CD8-positive, alpha-beta memory T cell (primary cell): ENCODE measurements at places on chromosomes 2 and 18. TPM values are rescaled to one million over a fixed set of nuclear protein-coding genes. Genes with fewer than 3 reads are reported as not detected.

- no peak for DNase-seq
These were observed 64.5 kb downstream of the ATP9B start for GRCh38 chr18:79133724-79134123.

GRCh38 chr2:9261231-9261883 is 54.7 kb downstream of the ASAP2 start:
- DNase-seq = no peak

DNA sequence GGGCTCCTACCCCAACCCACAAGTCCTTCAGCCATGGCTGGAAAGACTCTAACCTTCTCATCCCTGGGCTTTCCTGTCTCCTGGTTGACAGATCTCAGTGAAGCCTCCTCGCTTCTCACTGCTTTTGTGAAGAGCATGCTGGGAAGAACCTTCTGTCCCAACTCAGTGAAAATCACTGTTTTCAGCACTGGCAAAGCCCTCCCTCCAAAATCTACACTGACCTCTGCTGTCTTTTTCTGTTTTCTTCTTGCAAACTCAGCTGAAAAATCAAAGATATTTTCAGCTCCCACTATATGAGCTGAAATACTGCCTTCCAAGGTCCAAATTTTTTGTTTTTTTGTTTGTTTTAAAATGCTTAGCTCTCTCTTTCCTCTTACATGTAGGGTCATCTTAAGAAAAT is 266.3 kb upstream of the AGAP1 start:
- DNase-seq = no peak

GRCh38 chr2:238501311-238501710 is 74.6 kb downstream of the ASB1 start:
- DNase-seq = no peak

GRCh38 chr2:100211521-100211920 is 69.1 kb upstream of the AFF3 start:
- DNase-seq = no peak

The TSPYL6 gene
- not detected for total RNA-seq
